ENCODE measurements at places on chromosomes 3 and 15.

- no peak for DNase-seq
Observed at GRCh38 chr15:39629371-39629770, 48.5 kb downstream of the THBS1 start.

DNA sequence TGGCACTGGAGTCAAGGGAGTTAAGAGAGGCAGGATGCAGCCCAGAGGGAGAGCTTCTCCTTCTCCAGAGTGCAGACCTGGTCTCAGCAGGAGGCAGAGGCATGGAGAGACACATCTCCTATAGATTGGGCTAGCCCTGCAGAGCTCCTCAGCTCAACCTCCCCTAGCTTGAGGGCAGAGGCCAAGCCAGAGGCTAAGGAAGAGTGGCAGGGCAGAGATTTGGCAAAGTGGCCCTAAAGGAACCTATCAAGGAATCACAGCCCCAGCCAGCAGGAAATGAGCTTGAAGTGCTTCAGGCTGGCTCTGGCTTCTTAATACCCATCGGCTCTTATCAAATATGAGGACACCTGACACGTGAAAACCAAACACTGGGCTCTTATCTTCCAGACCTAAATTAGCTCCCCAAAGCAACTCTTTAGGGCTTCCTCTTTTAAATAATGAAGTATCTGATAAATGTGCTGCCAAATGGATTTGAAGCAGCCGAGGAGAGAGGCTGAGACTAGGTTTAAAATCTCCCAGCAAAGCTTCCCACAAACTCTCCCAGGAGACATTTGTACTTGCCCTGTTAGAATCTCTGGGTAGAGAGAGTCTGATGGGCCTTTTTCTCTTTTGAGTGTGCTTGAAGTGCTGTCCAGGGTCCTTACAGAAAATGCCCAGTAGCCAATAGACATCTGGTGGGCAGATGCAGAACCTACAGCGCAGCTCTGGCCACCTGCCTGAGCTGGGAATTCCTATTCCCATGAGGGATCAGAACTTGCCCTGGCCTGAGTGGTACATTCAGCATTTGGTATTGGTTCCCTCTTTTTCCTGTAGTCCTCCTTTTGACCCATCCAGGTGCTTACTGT lies 271.4 kb downstream of the CLSTN2 start:
- DNase-seq = no peak

DNA sequence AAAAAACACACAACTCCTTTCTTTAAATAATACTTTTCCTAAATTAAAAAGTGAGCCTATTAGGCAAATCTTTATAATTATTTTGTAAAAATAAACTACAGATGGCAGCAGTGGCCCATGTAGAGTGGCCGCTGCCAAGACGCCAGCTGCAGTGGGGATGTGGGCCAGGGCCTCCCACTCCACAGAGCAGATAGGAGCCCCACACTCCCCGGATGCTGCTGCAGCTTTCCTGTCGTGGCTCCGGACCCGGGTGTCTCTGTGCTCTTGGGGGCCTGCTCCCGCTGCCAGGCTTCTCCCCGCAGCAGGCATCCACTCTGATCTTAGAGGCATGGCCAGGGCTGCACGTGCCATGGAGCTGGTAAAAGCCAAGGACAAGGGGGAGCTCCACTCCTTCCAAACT lies 67.5 kb downstream of the PROS1 start:
- DNase-seq = no peak

DNA sequence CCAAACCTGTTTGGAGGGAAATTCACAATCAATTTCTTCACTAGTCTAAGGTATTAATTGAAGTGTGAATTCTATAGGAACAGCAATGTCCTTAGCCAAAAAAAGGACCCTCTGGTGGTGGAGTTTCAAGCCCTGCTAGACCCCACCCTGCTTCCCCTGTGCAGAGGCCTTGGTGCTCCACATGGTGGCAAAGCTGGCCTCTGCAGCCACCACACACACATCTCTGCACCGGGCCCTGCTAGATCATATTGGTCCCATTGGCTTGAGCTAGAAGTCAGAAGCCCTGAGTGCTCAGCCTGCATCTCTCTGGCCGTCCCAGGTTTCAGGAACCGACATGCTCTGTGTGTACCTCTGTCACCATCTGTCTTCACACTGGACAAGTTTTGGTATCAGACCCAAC lies 220.9 kb upstream of the TRIM42 start:
- DNase-seq = no peak

DNA sequence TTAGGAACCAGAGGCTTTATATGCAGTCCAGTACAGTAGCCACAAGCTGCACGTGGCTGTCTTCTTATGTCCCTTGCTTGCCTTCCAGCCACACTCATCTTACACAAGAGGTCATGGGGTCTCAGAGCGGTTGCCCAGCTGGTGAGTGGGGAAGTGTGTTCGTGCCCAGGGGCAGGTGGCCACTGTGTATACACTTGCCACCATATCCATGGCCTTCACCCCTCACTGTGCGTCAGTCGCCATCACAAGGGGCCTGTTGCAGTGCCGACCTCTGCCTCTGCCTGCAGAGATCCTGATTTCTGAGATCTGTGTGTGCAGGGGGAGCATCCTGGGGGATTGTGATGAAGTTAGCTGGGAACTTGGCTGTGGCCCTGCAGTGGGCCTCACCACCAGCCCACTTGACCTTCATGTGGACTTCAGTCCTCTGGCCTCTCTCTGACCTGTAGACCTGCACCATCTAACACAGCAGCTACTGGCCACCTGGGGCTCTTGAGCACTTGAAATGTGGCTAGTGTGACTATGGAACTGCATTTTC lies 43.1 kb upstream of the SACM1L start:
- DNase-seq = no peak

DNA sequence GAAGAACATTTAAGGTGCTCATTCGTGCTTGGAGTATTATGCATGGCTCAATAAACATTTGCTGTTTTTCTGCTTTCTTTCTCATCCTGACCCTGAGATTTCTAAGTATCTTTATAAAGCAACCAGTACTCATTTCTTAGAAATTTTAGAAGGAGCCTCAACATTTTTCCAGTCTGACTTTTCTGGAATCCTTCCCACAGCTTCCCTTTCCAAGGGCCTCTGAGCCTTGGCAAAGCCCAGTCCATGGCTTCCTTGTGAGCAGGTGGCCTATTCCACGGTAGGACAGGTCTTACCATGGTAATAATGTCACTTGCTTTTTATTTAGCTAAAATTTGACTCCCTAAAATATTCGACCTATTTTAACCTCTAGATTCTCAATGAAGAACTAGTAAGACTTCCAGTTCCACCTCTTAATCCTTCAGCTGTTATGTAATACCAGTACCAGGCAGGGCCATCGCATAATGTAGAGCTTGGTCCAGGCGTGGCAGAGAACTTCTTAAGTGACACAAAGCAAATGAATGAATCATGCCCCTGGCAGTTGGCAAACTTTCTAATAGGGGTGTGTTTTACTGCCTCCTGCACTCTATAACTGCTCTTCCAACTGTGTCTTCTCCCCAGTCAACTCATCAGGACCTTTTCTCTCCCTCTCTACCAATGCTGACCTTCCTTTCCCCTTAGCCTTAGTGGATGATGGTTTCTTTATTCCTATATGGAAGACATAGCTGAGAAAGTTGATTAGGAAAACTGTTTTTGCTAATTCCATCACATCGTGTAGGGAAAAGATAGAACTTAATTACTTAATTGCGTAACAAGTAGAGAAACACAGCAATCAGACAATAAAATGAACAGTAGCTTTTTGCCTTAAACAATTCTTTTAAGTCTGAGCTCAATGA lies 894 bp upstream of the TM4SF4 start:
- DNase-seq = no peak

DNA sequence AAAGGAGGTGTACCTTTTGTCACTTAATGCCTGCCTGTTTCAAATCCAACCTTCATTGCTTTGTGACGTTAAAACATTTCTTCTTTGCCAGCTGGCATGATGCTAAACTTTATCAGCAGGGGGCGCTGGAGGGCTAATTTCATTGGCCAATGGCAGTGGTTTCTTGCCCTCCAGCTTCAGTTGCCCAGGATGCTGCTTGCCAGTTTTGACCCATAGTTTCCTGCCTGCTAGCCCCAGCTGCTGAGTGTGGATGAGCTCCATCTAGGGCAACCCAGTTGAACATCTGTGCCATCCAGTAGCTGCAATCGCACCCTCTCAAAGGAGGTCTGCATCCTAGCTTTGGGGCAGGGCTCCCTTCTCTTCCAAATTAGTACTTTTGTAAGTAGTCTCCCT lies 22.1 kb downstream of the ACKR2 start:
- peak; percentile 58 for DNase-seq

DNA sequence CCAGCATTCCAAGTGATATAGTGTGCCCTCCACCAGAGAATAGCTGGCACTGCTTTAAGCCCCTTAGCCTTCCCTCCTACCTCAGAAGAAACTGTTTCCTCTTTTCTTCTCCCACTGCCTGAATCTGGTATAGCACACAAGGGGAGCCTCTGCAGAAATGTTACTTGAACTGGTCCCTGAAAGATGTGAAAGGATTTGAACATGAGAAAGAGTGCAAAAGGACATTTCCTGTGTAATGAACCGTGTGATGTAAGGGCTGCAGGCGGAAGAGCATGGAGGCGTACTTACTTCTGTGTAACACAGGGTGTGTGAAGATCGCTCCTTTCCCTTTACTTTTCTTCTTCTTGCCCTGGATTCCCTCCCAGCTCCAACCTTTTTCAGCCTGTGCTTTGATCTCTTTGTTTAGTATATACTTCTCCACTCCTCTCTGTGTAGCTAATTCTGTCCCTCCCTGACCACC lies 8.4 kb downstream of the TMOD3 start:
- no peak for DNase-seq

- DNase-seq = no peak
Observed at GRCh38 chr3:188283347-188283746, 129.4 kb downstream of the LPP start.

DNA sequence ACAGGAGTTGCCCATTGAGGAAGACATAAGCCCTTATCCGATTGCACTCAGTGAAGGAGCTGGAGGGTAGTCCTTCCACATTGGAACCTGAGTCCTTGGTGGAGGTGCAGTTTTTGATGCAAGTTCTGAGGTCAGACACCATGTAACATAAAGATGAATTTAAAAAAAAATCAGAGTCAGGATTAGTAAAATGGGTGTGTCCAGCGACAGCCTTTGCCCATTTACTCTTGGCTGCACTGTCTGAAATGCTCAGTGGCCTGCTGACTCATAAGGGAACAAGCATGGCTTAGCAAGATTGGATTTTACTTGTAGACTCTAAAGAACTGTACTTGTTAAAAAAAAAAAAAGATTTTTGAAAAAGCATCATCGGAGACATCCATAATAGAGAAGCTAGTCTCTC lies 241.1 kb upstream of the TOPAZ1 start:
- no peak for DNase-seq

DNA sequence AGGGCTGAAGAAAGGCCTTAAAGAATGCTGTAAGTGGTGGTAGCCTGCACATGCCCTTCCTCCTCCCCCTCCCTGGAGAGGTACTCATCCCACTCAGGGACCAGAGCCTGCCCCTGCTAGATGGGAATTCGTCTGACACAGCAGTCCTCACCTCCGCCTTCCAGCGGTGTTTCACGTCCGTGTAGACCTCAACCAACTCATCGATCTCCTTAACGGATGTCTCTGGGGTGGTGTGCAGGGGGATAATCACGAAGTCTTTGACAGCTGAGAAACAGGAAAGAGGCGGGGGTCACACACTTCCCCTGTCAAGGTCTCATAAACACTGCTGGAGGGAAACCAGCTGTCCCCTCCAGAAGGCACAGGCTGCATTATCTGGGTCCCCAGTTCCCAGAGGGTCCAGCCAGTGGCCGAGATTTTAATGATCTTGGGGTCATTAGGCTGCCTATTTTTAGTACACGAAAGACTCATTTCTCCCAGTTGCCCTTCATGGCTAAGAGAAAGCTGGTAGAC lies 9.9 kb downstream of the DNASE1L3 start:
- no peak for DNase-seq

GRCh38 chr3:42014458-42014920 lies 52.6 kb upstream of the ULK4 start:
- DNase-seq = no peak

DNA sequence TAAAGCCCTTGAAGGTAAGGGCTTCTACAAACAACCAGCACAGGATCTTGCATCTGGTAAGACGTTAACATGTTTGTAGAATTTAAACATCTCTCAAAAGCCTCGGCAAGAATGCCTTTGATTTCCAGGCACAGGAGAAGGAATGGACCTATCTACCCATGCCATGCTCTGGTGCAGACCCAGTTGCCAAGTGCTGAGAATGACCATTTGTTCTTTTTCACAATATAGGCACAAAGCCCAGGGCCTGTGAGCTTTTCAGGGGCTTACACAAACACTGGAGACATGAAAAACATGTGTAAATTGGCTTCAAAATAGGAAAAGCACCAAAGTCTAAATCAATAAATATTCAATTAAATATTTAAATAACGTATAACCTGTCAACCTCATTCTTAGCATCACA lies 266.9 kb upstream of the TTC14 start:
- DNase-seq = no peak

DNA sequence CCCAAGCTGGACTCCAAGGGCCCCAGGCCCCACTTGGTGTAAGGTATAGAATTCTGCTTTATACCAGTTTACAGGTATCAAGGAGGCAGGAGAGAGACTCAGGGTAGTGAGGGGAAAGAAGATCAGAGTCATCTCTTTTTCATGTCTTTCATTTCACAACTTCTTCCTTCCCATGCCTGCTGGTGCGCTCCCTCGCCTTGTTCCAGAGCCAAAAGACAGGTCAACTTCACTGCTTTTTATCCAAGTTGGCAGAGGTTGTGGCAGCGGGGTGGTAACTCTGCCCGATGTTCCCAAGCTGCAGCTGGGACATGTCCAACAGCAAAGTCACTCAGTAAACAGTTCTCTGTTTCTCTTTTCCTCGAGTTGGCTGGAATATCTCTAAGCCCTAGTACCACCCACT lies 86.3 kb upstream of the TCF12 start:
- peak; percentile 68 for DNase-seq

GRCh38 chr15:93716615-93717231 lies 514.6 kb upstream of the MCTP2 start:
- no peak for DNase-seq

- no peak for DNase-seq
Observed at GRCh38 chr3:21620511-21621155, 130.4 kb downstream of the ZNF385D start.

- no peak for DNase-seq
Observed at GRCh38 chr3:90054311-90054710, 946.9 kb downstream of the EPHA3 start.

- DNase-seq = no peak
Observed at GRCh38 chr3:54274607-54275006, 152.3 kb downstream of the CACNA2D3 start.

- DNase-seq = no peak
Observed at GRCh38 chr3:173217127-173217526, 76.1 kb upstream of the SPATA16 start.

GRCh38 chr15:59741274-59741906 lies 52.3 kb upstream of the BNIP2 start:
- no peak for DNase-seq

GRCh38 chr15:58227706-58228543 lies 89.7 kb downstream of the AQP9 start:
- peak; percentile 74 for DNase-seq

DNA sequence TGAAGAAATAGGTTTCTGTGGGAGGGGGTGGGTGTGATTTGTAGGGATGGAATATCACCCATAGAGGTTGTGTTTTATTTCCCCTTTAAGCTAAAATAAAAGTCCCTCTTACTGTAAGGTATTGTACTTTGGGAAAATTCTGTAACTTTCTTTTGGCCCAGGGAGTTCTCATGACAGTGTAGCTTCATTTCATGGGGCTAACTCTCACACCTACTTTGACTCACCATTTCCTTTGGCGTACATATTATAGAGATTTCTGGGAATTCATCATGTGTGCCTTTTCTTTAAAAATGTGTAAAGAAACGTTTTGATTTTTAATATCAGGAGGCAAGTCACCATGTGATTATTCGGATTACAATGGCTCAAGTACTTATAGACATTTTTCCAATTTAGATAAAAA lies 477.7 kb upstream of the CFAP20DC start:
- DNase-seq = no peak
